Tibial artery (tissue), 4 donors: ENCODE measurements at places on chromosomes 16 and 17.

DNA sequence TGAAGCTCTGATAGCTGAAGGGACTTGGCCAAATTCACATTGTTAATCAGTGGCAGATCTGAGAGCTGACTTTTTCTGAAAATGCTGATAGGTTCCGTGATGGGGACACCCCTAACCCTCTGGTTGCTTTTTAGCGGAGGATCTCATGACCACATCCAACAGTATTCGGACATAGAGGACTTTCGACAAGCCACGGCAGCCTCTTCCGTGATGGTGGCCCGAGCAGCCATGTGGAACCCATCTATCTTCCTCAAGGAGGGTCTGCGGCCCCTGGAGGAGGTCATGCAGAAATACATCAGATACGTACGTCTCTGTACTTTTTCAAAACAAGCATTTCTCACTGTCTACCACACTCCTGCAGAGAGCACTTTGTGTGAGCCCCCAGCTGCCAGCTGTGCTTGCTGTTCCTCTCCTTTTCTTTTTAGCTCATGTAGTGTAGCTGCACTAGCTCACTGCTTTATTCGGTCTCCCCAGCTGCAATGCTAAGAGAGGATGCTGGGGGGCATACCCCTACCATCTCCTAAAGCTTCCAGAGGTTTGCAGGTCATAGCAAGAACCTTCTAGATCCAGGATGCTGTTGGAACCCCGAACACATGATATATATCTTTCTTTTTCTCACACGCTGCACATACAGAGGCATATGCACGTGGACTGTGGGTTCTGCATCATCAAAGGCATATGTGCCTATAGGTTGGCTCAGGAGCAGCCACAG lies 14.2 kb upstream of the NFATC3 start:
- H3K4me1 ChIP-seq, result no peaks in the 10 kb centered on the region
- no peak overlapping the region for H3K4me3 ChIP-seq
- H3K27ac ChIP-seq, result no peak overlapping the region
- H3K36me3 ChIP-seq, result peaks cover 80% of the 10 kb centered on the region

GRCh38 chr17:65785109-65785508 lies 223.7 kb upstream of the AXIN2 start:
- no peak for DNase-seq
- H3K4me3 ChIP-seq, result no peak overlapping the region
- H3K36me3 ChIP-seq, result no peaks in the 10 kb centered on the region
- H3K27me3 ChIP-seq, result no peaks in the 10 kb centered on the region
- peaks cover 24% of the 10 kb centered on the region for H3K4me1 ChIP-seq

DNA sequence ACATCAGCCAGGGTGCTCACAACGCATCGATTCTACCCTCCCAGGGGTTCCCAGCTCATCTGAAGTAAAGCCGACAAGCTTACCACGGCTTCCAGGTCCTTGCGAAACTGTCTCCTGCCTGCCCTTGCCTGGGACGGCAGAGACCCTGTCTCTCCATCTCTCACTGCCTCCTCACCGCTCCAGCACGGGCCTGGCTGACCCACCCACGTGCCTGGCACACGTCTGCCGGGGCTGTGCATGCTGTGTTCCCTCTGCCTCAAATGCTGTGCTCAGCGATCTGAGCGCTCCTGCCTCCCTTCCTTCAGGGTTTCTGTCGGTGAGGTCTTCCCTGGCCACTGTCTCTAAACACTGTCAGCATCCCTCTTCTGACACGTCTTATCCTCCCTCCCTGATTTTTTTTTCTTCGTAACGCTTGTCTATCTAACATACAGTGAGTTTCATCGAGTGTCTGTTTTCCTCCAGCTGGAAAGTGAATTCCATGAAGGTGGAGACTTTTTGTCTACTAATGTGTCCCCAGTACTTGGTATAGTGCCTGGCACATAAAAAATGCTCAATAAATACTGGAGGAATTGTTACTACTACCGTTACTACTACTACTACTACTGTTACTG lies 208.4 kb downstream of the IRF8 start:
- H3K36me3 ChIP-seq, result no peaks in the 10 kb centered on the region
- H3K27me3 ChIP-seq, result peaks cover 37% of the 10 kb centered on the region
- no peaks in the 10 kb centered on the region for H3K4me1 ChIP-seq
- no peak overlapping the region for H3K4me3 ChIP-seq

- H3K4me3 ChIP-seq, result no peak overlapping the region
- H3K27me3 ChIP-seq, result no peaks in the 10 kb centered on the region
- no peaks in the 10 kb centered on the region for H3K4me1 ChIP-seq
- no peak overlapping the region for H3K27ac ChIP-seq
Observed at GRCh38 chr17:9944704-9945103, 39.6 kb upstream of the RCVRN start.

DNA sequence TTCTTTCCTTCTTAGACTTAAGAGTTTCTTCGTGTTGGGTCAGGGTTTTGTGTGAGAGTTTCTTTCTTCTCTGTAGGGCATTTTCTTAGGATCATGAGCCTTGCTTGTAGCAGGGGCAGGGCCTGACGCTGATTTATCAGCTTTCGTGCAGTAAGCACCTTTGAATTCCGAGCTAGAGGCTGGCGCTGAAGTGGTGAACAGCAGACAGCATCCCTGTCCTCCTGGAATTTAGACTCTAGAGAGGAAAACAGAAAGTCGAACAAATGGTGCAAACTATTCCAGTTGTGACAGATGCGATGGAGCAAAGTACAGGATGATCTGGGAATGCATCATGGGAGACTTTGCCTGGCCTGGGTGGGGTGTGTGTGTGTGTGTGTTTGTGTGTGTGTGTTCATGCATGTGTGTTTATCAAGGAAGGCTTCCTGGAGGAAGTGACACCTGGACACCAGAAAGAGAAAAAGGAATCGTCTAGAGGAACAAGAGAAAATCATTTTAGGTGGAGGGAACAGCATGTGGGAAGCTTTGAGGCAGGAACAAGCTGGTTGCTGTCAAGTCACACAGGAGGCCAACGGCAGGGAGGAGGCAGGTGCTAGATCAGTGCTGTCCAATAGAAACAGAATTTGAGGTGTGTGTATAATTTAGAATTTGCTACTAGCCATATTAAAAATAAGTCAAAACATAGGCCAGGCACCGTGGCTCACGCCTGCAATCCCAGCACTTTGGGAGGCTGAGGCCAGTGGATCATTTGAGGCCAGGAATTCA lies 60.2 kb downstream of the WWP2 start:
- H3K4me3 ChIP-seq, result no peak overlapping the region
- H3K27me3 ChIP-seq, result no peaks in the 10 kb centered on the region
- no peaks in the 10 kb centered on the region for H3K4me1 ChIP-seq
- H3K27ac ChIP-seq, result peak overlapping the region; percentile 49
- H3K36me3 ChIP-seq, result no peaks in the 10 kb centered on the region

DNA sequence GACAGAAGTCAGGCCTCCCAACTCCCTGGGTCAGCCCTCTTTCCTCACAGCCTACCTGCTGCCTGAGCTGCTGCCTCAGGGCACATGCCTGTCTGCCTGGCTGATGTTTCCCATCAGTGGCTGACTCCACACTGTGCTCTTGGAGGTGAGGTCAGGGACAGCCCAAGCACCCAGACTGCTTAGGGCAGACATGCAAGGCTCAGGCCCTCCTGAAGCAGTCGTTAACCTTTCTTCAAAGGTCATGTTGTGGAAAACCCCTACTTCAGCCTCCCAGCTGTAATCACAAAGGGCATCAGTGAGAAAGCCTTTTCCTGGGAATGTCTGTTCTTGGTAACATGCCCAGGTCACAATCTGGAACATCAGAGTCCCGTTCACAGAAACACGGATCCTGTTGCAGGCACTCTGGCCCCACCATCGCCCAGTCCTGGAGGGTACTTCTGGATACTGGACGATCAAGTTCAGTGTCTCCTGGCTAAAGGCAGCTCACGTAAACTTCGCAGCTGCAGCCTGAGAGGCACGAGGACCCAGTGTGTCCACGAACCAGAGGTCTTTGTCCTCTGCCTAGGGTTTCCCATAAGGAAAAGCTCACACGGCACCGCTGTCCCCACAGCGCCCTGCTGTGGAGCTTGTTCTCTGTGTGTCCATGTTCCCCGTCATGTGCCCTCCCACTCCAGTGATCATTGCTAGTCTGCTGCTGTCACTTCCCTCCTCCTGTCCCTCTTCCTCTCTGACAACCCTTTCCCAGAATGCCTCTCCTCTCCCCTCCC lies 54.9 kb downstream of the GNAO1 start:
- no peak for DNase-seq
- H3K27ac ChIP-seq, result no peak overlapping the region
- H3K27me3 ChIP-seq, result no peaks in the 10 kb centered on the region
- H3K4me1 ChIP-seq, result no peaks in the 10 kb centered on the region

- DNase-seq, result no peak
- H3K4me3 ChIP-seq, result no peak overlapping the region
- H3K27ac ChIP-seq, result no peak overlapping the region
- peaks cover 30% of the 10 kb centered on the region for H3K4me1 ChIP-seq
- no peaks in the 10 kb centered on the region for H3K27me3 ChIP-seq
Observed at GRCh38 chr16:67187175-67187890, 2.6 kb downstream of the EXOC3L1 start.

- H3K4me3 ChIP-seq, result no peak overlapping the region
- no peak for DNase-seq
- no peak overlapping the region for H3K27ac ChIP-seq
- no peaks in the 10 kb centered on the region for H3K27me3 ChIP-seq
- H3K36me3 ChIP-seq, result no peaks in the 10 kb centered on the region
Observed at GRCh38 chr16:61042737-61043136, 993.5 kb downstream of the CDH8 start.

DNA sequence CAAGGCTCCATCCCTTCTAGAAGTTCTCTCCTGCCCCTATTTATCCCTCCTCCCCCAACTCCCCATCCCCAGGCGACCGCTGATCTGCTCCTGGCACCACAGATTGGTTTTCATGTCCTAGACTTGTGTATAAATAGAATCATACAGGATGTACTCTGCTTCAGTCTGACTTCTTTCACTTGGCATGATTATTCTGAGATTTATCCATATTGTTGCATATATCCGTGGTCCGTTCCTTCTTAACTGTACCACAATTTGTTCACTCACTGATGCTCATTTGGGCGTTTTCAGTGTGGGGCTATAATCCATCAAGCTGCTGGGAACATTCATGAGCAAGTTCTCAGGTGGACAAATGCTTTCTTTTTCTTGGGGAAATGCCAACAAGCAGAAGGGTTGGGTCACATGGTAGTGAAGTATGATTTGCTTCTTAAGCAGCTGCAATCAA lies 23.9 kb downstream of the PITPNM3 start:
- DNase-seq, result no peak
- H3K27ac ChIP-seq, result no peak overlapping the region
- H3K27me3 ChIP-seq, result no peaks in the 10 kb centered on the region
- H3K36me3 ChIP-seq, result no peaks in the 10 kb centered on the region
- H3K4me1 ChIP-seq, result no peaks in the 10 kb centered on the region
